ENCODE measurements at places on chromosomes 7 and 10. TPM values are rescaled to one million over a fixed set of nuclear protein-coding genes. Genes with fewer than 3 reads are reported as not detected.

DNA sequence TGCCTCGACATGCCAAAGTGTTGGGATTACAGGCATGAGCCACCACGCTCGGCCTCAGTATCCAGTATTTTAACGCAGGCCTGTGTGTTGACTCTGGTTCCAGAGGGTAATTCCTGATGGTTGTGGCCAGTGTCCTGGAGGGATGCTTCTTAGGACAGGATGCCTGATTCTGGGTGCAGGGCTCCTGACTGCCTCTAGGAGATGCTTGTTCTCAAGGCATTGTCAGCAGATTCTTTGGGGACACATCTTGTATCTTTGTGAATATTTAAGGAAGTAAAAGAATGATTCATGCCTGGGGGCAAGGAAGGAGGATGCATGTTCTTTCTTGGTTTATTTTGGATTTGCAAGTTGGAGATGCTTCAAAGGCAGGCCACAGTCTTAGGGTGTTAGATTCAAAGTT, 2.2 kb downstream of the ZDHHC4 start:
- no peaks in the 10 kb centered on the region for H3K27me3 ChIP-seq
- H3K4me3 ChIP-seq: peak overlapping the region; percentile 84
- no peak overlapping the region for H3K27ac ChIP-seq
- H3K4me1 ChIP-seq: peaks cover 20% of the 10 kb centered on the region
- no peak for DNase-seq

The FAM107B gene
- 105 TPM for total RNA-seq

The GPR26 gene
- not detected for total RNA-seq

DNA sequence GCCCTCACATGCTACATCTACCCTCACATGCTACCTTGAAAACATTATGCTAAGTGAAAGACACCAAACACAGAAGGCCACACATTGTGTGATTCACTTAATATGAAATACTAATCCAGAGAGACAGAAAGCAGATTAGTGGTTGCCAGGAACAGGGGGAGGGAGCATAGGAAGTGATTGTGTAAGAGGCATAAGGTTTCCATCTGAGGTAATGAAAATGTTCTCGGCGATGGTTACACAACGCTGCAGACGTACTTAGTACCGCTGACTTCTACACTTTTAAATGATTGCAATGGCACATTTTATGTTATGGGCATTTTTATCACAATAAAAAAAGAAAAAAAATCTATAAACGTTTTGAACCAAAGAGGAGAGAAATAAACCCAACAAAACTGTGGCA, 742.3 kb downstream of the TYW1 start:
- no peaks in the 10 kb centered on the region for H3K27me3 ChIP-seq
- no peak for DNase-seq
- no peak overlapping the region for H3K4me3 ChIP-seq
- no peaks in the 10 kb centered on the region for H3K36me3 ChIP-seq
- H3K27ac ChIP-seq: no peak overlapping the region

- H3K4me3 ChIP-seq: no peak overlapping the region
- H3K27ac ChIP-seq: no peak overlapping the region
- H3K27me3 ChIP-seq: no peaks in the 10 kb centered on the region
- no peak for DNase-seq
Measured at GRCh38 chr7:107850216-107850615, 40.8 kb upstream of the DLD start.

The MMP21 gene
- not detected for total RNA-seq

DNA sequence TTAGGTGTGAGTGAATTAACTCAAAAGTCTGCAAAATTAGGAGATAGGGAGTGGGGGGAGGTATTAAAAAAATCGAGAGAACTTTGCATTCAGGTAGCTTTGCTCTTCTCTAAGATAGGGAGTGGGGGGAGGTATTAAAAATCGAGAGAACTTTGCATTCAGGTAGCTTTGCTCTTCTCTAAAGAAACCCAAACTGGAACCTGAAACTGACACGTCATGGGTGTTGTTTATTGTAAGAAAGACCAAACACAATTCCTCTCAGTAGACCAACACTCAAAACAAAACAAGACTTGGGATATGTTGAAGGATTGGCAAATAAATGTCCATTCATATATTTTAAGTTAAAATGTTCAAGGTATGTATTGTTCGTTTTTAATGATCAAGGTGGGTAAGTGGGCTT, 87.9 kb downstream of the KIAA1549 start:
- H3K4me3 ChIP-seq: no peak overlapping the region
- peaks cover 14% of the 10 kb centered on the region for H3K4me1 ChIP-seq
- no peak for DNase-seq
- no peak overlapping the region for H3K27ac ChIP-seq
- H3K27me3 ChIP-seq: no peaks in the 10 kb centered on the region
- H3K36me3 ChIP-seq: no peaks in the 10 kb centered on the region

The LMOD2 gene
- total RNA-seq: not detected

The ELFN1 gene
- not detected for total RNA-seq

The MRLN gene
- total RNA-seq: not detected

- no peaks in the 10 kb centered on the region for H3K27me3 ChIP-seq
- H3K4me1 ChIP-seq: no peaks in the 10 kb centered on the region
- no peaks in the 10 kb centered on the region for H3K36me3 ChIP-seq
- no peak overlapping the region for H3K4me3 ChIP-seq
Measured at GRCh38 chr10:20686015-20686635, 211.0 kb downstream of the NEBL start.

The SFRP5 gene
- total RNA-seq: not detected

DNA sequence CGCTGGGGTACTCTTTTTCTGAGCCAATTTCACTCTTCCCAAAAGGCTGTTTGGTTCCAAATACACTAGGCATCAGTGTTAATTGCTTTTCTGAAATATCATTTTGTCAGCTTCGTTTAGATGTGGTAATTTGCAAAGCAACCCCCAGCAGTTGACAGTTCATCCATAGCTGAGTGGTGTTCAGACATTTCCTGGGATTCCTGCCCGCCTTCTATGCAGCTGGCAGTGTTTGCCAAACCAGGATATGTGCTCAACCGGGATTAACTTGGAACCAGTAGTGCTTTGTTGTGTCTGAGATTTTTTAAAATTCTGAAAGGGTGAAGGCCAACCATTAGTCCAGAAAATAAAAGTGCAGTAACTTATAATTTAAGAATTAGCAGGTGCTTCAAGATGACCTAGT, 25.2 kb upstream of the MKLN1 start:
- no peak overlapping the region for H3K4me3 ChIP-seq
- no peak overlapping the region for H3K27ac ChIP-seq
- H3K27me3 ChIP-seq: no peaks in the 10 kb centered on the region
- peaks cover 5% of the 10 kb centered on the region for H3K4me1 ChIP-seq
- no peak for DNase-seq
